ENCODE measurements at places on chromosomes 3 and 15.

GRCh38 chr3:121574449-121574848, 6.7 kb downstream of the ARGFX start:
- no peak for DNase-seq

DNA sequence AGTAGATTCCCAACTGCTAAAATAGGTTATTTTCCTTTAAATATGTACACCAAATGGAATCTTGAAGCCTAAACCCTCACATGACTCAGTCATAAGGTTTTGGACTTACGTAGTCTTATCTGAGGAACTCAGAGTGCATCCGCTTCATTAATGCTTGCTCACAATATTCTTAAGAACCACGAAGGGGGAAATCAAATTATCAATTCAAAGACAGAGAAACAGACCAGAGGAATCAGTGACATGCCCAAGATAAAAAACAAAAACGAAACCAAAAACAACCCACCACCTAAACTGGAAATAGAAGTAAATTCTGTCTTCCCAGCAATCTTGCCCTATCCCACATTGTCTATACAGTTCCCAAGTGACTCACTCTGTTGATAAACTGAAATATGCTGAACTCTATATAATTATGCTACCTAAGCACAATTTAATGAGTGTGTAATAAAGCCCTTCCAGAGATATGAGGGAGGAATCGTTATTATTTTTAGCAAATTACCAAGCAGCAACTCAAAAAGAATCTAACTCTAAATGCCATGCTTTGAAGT, 135.4 kb upstream of the CBLB start:
- DNase-seq = no peak

DNA sequence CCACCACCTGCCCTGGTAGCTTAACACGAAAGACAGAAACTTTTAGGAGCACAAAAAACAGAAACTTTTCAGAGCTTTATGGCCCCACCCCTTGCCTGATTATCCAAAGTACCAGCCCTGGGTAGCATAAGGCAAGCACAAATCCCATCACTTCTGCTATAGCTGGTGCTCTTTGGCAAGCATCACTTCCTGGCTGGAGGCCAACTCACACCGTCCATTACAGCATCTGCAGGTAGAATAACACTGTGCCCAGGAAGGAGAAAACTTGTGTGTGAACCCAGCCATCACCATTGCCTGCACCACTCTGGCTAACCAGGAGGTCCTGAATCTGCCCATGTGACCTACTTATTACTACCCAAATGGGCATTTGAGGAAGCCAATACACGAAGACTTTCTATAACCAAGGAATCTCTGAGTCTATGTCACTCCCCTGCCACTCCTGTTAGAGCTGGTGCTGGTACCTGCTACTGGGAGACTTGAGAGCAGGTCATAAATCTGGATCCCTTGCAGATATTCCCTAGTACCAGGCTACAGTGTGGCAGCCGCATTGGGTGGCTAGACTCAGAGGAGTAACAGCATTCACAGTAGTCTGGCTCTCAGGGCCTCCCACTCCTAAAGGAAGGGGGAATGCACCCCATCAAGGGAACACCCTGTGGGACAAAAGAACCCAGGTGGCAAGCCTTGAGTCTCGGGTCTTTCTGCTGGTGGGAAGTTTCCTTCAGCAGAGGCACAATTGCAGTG, 73.3 kb upstream of the AKAP13 start:
- DNase-seq = no peak

GRCh38 chr3:42459151-42459550, 43.3 kb upstream of the VIPR1 start:
- DNase-seq = no peak

GRCh38 chr15:32716216-32716914, 1.4 kb upstream of the GREM1 start:
- no peak for DNase-seq

- DNase-seq = no peak
Measured at GRCh38 chr3:58484045-58484721, 7.7 kb upstream of the KCTD6 start.

All from cerebellar nuclear complex (tissue), 1 donor.